ENCODE measurements at places on chromosomes 3 and 15.

DNA sequence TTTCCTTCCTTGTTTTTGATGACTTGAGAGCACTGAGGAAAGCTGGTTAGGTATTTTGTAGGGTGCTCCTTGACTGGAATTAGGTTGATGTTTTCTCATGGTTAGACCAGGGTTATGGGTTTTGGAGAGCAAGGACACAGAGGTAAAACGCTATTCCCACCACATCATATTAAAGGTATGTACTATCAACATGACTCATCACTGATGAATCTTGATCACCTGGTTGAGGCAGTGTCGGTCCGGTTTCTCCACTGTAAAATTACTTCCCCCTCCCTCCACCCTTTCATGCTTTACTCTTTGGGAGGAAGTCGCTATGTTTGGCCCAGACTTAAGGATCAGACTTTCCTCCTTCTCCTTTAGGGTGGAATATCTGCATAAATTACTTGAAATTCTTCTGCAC, 201.6 kb downstream of the EDEM1 start:
- DNase-seq, result no peak

DNA sequence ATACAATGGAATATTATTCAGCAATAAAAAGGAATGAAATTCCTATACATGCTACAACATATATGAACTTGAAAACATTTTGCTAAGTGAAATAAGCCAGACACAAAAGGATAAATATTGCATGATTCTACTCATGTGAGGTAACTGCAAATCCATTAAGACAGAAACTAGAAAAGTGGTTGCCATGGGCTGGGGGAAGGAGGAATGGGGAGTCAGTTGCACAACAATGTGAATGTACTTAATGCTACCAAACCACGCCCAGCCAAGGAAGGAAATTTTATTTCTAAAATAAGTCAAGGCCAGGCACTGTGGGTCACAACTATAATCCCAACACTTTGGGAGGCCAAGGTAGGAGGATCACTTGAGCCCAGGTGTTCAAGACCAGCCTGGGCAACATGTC, 9.8 kb upstream of the GMPPB start:
- DNase-seq, result no peak

GRCh38 chr3:98712726-98713125, 50.4 kb upstream of the ST3GAL6 start:
- DNase-seq, result no peak

GRCh38 chr3:125212091-125212508, 448 bp downstream of the SLC12A8 start:
- DNase-seq, result no peak

GRCh38 chr3:78112291-78113010, 1072.6 kb downstream of the ROBO2 start:
- no peak for DNase-seq

DNA sequence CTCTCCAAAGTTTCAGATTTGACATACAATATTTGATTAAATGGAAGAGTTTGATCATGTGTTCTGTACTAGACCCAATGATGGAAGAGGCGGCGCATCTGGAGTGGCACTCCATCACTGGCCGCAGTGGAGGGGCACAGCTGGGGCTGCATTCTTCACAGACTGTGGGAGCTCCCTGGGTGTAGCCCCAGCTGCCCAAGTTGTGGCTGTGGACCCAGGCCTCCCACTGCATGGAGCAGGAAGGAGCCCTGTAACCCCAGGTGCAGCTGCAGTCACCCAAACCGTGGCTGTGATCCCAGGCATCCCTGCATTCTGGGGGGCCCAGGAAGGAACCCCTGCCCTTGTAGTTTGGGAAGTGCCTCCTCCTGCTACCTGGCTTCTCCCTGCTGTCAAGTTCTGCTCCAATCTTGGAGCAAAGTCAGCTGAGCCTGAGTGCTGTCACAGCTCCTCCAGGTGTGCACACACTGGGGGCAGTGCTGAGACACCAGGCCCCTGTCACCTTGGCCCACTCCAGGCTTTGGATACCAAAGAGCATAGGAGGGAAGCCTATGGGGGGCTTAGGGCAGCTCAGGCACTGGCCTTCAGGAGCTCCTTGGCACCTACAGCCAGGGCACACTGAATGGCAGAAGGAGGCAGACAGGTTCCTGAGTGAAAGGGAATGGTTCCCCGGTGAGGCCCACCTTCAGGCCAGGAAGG, 651.9 kb upstream of the BCHE start:
- no peak for DNase-seq

DNA sequence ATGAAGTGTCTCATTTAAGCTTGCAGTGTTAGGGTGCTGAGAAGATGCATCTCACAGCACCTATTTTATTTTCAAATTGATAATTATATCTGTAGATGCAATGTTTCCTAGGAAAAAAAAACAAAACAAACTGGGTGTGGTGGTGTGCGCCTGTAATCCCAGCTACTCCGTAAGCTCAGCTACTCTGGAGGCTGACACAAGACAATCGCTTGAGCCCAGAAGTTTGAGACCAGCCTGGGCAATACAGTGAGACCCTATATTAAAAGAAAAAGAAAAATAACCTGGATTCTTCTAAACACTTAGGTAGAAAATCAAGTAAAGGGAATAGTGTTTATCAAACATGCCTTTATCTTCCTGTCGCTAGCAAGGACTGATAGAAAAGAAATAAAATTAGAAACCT, 1.9 kb downstream of the MINDY2 start:
- no peak for DNase-seq

GRCh38 chr3:123080864-123081562, 14.2 kb downstream of the PDIA5 start:
- no peak for DNase-seq

GRCh38 chr3:186100398-186100797, 8.5 kb downstream of the ETV5 start:
- no peak for DNase-seq

GRCh38 chr3:108071368-108071767, 19.5 kb downstream of the CD47 start:
- no peak for DNase-seq
